ENCODE measurements at places on chromosomes 16 and 17.

DNA sequence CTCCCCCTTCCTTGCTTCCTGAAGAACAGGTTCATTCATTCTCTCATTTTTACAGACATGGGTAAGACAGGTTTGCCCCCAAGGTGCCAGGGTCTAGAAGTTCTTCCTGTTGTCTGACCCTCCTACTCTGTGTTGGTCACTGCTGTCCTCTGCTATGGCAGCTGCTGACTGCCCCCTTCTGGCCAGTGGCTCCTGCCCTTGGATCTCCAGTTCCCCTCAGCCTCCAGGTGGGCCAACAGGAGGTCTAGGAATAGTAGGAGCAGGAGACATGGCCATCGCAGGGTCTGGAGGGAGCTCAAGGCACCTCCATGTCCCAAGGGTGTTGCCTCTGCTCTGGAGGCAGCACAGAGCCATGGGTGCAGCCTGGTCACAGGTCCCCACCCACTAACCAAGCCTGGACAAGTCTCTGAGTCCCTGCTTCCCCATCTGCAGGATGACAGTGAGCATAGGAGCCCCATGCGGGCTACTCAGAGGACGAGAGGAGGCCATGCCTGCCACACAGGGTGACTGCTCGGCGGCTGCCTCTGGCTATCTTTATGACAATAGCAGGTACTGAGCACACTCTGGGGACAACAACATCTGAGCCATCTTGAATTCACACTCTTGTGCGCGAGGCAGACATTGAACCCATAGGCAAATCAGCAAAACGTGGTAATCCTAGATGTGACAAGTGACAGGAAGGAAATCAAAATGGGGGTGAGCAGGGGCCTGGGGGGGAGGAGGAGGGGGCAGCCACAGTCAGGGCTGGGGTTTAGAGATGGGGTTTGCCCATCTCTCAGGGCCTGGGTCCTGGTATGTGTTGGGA lies 27.0 kb upstream of the NXPH3 start:
- DNase-seq = peak; percentile 34

DNA sequence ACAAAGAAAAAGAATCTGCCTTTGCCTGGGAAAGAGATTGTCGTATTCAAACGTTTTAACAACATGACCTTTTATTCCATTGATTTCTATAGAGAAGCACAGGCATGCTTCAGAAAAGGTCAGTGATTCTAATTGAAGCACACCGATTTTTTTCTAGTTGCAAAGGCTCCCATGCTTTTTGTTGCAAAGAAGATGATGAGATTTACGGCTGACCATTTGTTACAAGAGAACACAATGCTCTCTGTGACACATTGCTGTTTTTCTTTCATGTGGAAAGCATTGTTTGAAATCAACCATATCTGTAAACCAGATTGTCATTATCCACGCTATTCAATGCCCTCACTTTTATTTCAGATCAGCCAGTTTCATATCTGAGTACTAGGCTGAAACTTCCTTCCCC lies 99.8 kb downstream of the NLK start:
- DNase-seq = no peak

GRCh38 chr17:7632492-7632894 lies 2.6 kb downstream of the SHBG start:
- DNase-seq = peak; percentile 59

- DNase-seq = no peak
These were observed 878 bp upstream of the DNAJA2 start for GRCh38 chr16:46974352-46974751.

- DNase-seq = peak; percentile 94
These were observed 17.2 kb upstream of the ALOX15 start for GRCh38 chr17:4658478-4659305.

DNA sequence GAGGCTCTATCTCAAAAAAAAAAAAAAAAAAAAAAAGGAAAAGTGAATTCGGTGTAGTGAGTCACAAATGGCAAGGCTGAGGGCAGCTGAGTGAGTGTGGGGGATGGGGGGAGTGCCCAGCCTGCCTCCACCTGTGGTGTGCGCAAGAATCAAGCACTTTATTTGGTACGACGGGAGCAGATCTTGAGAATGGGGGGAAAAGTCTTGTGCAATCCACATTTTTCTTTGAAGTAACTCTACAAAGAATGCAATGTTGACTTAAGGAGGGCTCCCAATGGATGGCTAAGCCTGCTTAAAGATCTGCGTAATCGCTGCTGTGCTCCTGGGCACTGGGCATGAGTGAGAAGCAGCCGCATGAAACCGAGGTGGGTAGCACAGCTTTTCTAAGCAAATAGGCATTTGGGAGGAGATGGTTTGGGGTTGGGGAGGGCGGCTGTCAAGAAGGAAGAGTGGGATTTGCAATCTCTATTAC lies 28.2 kb downstream of the ATP2C2 start:
- peak; percentile 15 for DNase-seq

- no peak for DNase-seq
These were observed 17.8 kb downstream of the PLLP start for GRCh38 chr16:57266531-57267260.

GRCh38 chr17:12790249-12791106 lies 1.2 kb downstream of the ARHGAP44 start:
- no peak for DNase-seq

DNA sequence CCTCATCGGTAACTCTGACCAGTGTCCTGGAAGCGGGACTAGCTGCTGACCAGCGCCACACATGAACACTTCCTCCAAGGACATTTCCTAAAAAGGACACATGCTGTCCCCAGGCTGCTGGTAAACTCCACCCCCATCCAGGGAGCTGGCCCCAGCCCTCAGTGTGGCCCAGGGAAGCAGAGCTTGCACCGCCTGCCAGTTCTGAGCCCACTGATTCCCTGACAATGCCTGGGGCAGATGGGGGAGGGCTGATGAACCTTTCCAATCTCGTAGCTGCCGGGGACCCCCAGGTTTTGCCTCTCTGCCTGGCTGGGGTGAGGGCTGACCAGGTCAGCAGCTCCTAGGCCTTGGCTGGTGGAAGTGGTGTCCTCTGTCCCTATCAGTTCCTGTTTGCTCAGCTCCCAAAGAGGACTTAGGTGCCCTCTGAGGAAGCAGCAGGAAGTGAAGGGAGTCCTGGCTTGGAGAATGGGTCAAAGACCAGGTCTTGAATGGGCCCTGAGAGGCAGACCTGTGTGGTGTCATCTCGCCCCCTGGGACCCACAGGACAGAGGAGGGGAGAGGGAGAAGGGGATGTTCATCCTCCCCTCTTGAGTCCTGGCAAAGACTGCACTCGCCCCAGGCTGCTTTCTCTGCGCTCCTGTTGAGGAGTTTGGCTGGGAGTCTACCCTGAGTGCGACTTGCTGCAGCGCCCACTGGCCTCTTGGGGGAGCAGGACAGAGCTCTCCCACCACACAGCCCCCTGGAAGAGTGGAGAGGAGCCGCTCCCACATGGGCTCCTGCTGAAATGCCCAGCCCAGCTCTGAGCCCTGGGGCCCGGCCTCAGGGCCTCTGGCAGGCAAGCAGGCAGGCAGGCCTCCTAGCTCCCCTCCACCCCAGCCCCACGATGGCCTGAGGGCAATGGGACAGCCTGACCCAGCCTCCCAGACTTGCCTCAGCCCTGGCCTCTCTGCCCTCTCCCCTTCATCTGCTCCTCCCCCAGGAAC lies 16.8 kb downstream of the PDK2 start:
- DNase-seq = no peak

DNA sequence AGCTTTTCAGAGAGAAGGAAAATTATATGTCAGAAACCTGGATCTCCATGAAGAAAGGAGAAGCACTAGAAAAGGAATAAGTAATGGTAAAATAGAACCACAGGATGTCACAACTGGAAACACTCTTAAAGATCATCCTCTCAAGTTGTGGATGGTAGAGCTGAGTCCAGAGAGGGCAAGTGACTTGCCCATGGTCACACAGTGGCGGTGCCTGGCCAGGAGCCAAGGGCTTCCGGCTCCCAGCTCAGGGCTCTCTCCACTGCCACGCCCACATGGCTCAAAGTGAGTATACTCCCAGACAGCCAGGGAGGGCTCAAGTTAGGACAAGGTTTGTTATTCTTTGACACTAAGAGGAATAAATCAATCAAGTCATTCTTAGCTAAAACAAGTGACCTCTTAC lies 159.8 kb downstream of the COPRS start:
- no peak for DNase-seq

DNA sequence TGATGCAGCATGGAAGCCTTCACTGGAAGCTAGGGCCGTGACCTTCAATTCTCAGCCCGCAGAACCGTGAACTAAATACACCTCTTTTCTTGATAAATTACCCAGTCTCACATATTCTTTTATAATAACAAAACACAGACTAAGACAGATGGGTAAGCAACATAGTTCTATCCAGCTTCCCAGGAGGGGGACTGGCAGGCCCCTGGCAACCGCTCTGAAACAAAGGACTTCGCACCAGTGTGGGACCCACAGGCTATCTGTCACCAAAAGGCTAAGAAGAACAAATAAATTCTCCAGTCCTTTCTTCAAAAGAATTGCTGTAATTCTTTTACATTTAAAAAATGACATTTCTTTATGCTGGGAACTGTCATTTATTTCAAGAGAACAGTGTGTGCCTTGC lies 19.0 kb downstream of the ELAC2 start:
- DNase-seq = no peak

GRCh38 chr17:13560935-13561334 lies 40.8 kb downstream of the HS3ST3A1 start:
- DNase-seq = no peak

DNA sequence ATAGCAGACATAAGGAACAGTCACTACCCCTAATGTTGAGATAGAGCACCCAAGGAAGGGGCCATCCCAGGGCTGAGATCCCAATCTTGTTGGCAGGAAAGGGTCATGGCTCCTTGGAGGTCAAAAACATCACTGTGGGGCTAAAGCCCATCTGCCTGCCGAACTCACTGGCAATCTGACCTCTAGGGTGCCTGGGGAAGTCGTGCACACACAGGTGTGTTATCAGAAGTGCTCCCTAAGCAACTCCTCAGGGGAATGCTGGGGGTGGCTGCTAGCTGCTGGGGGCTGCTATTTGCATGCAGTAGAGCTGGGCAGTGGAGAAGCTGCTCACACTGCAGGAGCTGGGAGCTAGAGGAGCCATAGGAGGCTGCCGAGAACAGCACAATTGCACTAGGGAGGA lies 47.5 kb upstream of the PHOSPHO1 start:
- no peak for DNase-seq

- DNase-seq = no peak
These were observed 186.0 kb downstream of the GRIN2A start for GRCh38 chr16:9996221-9996620.

DNA sequence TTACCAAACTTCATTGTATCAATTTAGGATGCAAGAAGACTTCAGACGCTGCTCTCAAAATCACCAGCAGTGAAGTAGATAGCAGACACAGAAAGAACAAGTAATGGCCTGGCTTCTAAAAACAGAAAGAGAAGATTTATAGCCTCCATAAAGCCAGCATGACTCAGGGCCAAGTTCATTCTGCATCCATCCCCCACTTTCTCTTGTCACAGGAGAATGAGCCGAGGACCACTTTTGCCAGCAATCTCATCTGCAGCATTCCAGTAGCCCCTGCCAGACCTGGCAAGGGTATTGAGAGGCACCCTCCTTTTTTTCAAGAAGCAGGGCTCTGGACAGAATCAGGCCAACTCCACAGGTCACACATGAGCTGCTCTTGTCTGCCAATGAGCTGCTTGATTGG lies 355.4 kb upstream of the SOX9 start:
- DNase-seq = peak; percentile 76

DNA sequence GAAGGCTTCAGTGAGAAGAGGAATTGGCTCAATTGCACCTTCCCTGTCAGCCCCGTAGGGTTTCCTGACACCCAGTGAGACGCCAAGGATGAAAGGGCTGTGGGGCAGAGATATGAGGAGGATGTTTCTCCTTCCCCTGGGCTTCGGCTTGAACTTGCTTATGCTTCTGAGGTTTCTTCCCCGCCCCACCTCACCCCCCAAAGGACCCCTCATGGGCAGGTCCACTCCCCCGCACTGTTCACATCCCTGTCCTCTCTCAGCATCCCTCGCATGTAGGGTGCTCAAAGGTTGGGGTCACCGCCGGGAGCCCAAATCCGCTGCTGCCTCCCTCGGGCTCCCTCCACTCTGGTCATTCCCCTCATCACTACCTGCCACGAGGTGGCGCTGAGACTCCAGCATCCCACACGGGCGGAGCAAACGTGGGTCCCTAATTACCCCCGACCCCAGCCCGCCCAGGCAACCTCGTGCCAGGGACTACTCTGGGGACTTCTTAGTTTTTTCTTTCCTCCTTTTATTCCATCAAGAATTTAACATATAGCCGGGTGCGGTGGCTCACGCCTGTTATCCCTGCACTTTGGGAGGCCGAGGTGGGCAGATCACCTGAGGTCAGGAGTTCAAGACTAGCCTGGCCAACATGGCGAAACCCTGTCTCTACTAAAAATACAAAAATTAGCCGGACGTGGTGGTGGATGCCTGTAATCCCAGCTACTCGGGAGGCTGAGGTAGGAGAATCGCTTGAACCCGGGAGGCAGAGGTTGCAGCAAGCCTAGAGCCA lies 3.3 kb upstream of the TRARG1 start:
- DNase-seq = peak; percentile 34

- DNase-seq = no peak
These were observed 55.2 kb upstream of the SREBF1 start for GRCh38 chr17:17892009-17892408.

GRCh38 chr16:4358831-4359561 lies 7.9 kb upstream of the PAM16 start:
- no peak for DNase-seq

DNA sequence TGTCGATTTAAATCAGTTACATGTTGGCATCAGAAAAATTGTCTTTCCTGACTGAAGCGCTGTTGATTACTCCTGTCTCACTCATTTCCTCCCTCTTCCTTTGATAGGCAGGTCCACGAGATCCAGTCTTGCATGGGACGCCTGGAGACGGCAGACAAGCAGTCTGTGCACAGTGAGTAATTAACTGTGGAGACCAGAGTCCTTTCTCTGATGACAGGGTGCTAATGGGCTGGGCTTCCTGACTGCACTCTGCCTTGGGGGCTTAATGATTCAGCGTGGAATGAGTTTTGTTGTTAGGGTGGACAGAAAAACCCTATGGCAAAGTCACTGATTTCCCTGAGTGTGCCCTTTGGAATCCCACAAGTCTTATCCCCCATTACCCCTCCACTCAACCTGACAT lies 6.5 kb downstream of the GOSR2 start:
- DNase-seq = peak; percentile 72

All from A172 (cell line).